ENCODE measurements at places on chromosomes 6 and 20. TPM values are rescaled to one million over a fixed set of nuclear protein-coding genes. Genes with fewer than 3 reads are reported as not detected.

DNA sequence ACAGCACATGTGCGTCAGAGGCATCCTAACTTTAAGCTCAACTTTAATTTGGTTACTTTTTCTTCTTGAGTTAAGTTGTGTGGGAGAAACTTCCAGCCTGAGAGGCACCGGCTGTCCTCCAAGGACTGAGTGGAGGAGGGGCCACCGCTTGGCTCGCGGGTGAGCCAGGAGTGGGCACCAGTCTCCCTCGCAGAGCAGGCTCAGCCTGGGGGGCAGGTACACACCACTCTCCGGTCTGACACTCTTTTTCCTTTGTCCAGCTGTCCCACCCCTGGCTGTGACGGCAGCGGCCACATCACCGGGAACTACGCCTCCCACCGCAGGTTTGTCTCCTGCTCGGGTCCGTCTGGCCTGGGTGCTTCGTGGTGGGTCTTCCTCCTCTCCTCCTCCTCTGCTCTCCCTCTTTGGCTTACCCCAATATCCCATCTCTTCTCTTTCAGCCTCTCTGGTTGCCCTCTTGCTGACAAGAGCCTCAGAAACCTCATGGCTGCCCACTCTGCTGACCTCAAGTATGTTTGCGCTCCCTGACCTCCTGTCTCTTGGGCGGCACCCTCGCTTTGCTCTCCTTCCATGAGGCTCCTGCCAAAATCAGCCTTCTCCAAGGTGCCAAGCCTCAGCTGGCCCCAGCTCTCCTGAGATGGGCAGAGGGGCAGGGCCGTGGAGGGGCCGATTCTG is 32.6 kb upstream of the PCMTD2 start:
- peak; percentile 43 for DNase-seq

DNA sequence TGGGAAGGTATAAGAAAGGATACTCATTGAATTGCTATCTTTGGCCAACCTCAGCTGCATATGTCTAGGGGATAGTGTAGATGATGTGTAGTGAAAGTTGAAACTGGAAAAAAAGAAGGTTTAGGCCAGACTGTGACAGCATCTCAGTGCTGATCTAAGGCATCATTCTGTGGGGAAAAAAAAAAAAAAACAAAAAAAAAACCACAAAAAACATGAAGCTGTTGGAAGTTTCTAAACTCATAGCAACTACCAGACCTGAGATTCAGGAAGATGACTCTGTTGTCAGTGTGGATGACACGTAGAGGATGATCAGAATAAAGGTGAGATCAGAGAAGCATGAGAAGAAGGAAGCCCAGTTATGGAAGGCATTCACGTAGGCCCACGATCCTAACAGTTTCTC is 100.8 kb upstream of the CNKSR3 start:
- DNase-seq: no peak

DNA sequence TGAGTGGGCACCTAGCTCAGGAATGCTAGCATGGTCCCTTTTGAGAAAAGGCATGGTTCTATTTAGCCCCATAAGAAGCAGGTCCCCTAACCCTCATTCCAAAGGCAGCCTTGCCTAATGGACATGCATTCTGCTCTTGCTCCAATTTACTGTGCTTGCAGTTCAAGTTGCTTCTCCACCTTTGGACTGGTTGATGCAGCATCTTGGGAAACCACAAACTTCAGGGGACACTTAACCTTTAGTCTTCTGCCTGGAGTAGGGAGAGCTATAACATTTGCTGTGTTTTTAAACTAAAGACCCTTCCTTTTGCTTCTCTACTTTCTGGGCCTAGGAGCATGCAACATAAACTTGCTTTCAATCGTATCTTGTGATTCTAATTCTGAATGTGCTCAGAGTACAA is 5.1 kb upstream of the PHF3 start:
- DNase-seq: no peak

DNA sequence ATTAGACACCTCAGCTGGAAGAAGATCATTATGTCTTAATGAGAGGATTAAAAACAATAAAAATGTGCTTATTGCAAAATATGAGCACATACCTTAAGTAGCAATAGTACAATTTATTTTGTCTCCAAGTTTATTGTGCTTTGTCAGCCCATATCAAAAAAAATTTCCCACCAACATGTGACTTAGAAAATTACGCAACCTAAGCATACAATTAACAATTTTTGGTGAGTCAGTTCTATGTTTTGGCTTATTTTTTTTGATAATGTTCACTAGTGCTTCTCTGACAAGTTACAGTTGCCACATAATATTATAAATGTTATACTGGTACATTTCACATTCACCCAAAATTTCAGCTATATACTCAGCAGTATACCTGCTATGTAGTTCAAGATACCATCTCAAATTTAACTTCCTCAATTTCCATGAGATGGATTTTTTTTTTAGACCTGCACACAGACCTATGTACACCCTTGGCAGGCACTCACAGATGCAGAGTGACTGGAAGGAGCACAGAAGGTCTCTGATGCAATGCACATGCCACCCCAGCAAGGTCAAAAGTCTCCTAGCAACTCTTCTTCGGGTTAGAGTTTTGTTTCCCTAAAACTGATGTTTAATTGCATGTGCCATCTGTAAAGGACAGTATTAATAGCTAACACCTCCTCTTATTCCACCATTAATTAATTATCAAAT is 112.4 kb downstream of the PRKN start:
- no peak for DNase-seq

- no peak for DNase-seq
Observed at GRCh38 chr20:36468149-36469000, 72.9 kb upstream of the MYL9 start.

- peak; percentile 16 for DNase-seq
Observed at GRCh38 chr20:57465486-57465885, 59.5 kb downstream of the CTCFL start.

GRCh38 chr6:42120895-42121865 is 21.2 kb downstream of the C6orf132 start:
- no peak for DNase-seq

GRCh38 chr6:128598571-128598970 is 78.2 kb upstream of the PTPRK start:
- DNase-seq: no peak

GRCh38 chr20:2691127-2691526 is 1.5 kb upstream of the EBF4 start:
- DNase-seq: no peak

DNA sequence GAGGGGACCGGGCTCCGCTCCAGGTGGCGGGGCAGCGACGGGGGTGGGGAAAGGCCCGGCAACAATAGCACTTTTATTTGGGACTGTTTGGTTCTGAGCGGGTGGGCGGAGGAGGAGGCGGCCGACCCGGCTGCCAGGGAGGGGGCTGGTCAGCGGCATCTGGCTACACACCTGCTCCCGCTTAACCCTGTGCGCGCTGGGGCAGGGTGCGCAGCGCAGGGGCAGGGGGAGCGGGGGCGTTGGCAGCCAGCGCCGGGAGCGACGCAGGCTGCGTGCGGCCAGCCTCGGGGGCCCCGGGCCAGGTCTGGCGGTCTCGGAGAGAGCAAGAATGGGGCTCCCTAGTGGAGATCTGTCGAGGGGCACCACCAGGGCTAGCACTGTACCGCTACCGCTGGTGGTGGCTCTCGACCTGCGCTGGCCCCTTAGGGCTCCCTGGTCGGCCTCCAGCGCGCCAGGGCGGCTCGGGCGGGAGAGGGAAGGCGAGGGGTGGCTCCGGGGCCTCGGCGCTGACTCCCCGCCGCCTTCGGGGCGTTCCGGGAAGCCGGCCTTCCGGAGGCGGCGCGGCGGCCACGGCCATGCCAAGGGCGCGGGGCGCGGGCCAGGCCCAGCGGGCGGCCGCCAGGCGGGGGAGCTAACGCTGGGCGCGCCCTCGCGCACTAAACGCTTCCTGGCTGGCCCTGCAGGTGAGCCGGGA is 92.4 kb downstream of the NCR2 start:
- DNase-seq: peak; percentile 59

DNA sequence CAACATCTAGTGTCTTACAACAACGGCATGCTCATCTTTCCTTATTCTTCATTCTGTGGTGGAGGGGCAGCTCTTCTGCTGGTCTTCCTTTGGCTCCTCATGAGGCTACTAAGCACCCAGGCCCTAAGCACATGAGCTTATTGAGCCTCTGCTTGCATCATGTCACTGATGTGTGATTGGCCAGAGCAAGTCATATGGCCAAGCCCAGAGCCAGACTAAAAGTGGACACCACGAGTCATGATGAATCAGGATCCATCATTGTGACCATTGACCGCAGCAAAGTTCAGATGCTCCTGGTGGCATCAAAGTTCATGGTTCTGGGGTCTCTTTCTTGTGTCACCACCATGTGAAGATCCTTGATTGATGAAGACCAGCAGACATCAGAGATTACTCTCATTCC is 192.0 kb upstream of the FOXA2 start:
- no peak for DNase-seq

DNA sequence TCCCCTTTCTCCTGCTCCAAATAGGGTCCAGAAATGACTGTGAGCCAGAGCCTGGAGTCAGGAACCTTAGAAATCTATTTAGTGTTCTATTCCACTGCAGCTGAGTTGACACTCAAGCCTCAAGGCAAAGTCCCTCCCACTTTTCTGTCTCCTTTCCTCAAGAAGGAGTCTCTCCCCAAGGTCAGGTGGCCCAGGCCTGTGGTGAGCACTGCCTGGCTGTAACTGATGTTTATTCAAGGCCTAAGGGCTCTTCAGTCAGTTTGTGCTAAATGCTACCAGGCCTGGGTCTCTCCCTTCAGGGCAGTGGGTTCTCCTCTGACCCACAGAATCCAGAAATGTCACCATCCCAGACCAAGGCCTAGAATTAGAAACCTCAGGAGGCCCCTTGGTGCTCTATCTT is 1042.9 kb upstream of the EPHA7 start:
- DNase-seq: no peak

- no peak for DNase-seq
Observed at GRCh38 chr20:41499961-41500725, 118.0 kb downstream of the CHD6 start.

DNA sequence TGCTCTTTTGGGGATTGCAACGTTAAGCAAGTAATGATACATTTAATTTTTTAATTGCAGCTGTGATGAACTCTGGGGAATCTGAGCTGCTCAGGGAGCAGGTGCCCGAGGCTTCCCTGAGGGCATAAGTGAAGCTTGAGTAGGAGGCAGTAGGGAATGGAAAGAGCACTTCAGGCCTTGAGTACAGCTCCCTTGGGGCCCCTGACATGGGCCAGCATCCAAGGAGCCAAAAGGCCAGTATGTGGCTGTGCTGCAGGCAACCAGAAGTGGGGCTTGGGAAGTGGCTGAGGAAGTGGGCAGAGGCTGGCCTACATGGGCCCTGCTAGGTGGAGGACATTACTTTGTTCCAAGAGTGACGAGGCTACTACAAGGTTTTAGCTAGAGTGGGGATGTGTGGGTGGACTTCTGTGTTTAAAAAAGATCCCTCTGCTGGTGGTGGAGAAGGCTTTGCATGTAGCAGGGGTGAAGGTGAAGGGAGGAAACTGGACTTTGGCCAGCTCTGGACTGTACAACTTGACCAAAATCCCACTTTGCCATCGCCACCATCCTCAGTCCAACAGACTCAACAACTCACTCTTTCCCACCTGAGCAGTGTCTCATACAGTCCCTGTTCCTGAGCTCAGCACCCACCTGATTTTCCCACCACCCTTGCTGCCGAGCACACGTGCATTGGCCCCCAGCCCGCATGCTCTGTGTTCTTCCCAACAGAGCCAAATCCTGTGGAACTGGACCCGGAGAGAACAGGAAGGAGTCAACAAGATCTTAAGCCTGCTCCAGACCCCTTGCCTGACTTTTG is 10.9 kb upstream of the ZNF831 start:
- DNase-seq: peak; percentile 61

GRCh38 chr20:6384956-6385486 is 262.2 kb upstream of the FERMT1 start:
- DNase-seq: no peak

GRCh38 chr20:19465536-19465935 is 253.1 kb downstream of the SLC24A3 start:
- DNase-seq: no peak

- no peak for DNase-seq
Observed at GRCh38 chr6:136958168-136958567, 36.1 kb downstream of the SLC35D3 start.

- no peak for DNase-seq
Observed at GRCh38 chr6:26300043-26300331, 65.0 kb upstream of the BTN3A2 start.

- no peak for DNase-seq
Observed at GRCh38 chr6:25248123-25248522, 31.1 kb upstream of the CARMIL1 start.

DNA sequence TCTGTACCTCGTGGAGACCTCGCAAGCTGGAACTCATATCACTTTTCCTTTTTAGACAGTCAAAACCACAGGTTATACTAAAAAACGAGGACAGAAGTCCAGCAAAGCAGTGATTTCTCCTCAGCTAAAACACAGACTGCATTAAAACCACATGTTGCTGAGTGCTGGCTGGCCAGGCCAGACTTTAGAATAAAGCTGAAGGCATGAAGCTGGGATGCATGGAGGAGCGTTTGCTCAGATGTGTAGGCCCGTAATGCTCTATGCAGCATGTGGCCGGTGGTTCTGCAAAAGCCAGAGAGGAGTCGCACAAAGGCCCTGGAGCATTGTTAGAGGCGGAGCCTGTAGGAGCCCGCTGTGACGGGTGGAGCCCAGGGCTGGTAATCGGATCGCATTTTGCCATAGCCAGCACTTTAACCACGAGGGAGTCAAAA is 83.6 kb downstream of the SMOC2 start:
- DNase-seq: no peak

GRCh38 chr6:149223904-149224351 is 93.6 kb upstream of the TAB2 start:
- no peak for DNase-seq

DNA sequence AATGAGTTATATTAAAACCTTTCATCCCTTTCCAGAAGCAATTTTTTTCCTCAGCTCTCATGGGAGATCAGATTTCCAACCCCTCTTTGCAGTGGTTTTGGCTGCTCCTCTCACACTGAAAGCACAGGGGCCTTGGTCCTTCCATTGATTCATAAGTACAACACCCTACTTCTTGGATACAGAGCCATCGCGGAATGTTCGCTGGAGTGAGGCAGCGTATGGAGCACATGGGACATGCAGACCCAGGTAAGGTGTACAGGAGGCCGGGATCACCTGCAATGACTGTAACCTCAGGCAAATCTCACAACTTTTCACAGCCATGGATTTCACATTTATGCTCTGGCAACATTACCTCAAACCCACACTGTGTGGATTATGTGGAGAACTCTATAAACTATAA is 75.2 kb upstream of the HEY2 start:
- peak; percentile 7 for DNase-seq

DNA sequence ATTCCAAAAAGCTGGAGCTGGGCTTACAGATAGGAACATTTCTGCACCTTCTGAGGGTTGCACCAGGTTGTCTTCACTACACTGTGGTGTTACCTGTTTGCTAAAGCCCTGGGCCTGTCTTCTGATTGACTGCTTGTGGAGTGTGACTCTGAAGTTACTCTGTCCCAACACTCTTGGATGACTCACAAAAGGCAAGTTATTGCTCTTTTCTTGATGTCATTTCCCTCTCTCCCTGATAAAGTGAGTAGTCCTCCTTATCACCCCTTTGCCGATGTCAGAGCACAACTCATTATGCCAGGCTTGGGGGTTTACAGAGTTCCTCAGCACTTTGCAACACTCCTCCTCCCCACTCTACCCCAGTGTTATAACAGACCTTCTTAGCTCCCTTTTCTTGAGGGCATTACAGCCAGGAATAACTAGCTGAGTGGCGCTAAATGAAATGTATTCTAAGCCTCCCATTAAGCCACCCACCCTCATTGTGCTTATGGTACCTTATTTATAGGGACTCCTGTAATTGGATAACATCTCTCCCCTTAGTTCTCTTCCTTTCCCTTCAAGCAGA is 36.1 kb upstream of the NKX2-4 start:
- DNase-seq: no peak

Gene TNFRSF21
- 15.2 TPM for polyA plus RNA-seq

Gene POU3F2
- not detected for polyA plus RNA-seq

Gene PNLDC1
- polyA plus RNA-seq: 0.14 TPM

Gene CYP21A2
- polyA plus RNA-seq: 0.83 TPM

Gene ANKS1A
- 25.5 TPM for polyA plus RNA-seq

Gene SRSF3
- 563 TPM for polyA plus RNA-seq

Gene PI16
- polyA plus RNA-seq: 0.51 TPM
